ENCODE measurements at places on chromosomes 2 and 18. TPM values are rescaled to one million over a fixed set of nuclear protein-coding genes. Genes with fewer than 3 reads are reported as not detected.

Gene SH3RF3
- 6.6 TPM for total RNA-seq

Gene TIGD1
- total RNA-seq, result 1.7 TPM

Gene TLX2
- not detected for total RNA-seq

Gene MRPL30
- total RNA-seq, result 36.0 TPM

Gene FSHR
- 0.46 TPM for total RNA-seq

Gene EHBP1
- 26.1 TPM for total RNA-seq

Gene TMEM150A
- 9.5 TPM for total RNA-seq

Gene DNMT3A
- 20.2 TPM for total RNA-seq

Gene ATOH8
- 25.8 TPM for total RNA-seq

Gene NEURL3
- not detected for total RNA-seq

DNA sequence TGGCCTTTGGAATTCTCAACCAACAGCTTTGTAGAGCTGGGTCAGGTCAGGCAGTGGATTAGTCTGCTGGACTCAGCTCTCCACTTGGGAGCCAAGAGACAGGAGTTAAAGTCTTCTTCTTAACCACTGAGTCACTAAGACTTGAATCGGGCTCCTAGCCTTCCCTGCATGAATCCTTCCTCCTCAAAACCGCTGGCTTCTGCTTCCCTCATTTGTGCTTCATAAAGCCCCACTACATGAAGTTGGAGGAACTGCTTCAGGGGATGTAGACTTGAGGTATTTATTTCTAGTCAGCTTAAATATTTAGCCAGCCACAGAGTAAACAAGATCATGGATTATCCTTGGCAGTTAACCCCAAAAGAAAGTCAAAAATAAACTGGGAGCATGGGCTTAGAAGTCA lies 536.3 kb upstream of the TNP1 start:
- DNase-seq, result no peak

GRCh38 chr2:152303951-152304350 lies 31.0 kb upstream of the FMNL2 start:
- DNase-seq, result no peak

DNA sequence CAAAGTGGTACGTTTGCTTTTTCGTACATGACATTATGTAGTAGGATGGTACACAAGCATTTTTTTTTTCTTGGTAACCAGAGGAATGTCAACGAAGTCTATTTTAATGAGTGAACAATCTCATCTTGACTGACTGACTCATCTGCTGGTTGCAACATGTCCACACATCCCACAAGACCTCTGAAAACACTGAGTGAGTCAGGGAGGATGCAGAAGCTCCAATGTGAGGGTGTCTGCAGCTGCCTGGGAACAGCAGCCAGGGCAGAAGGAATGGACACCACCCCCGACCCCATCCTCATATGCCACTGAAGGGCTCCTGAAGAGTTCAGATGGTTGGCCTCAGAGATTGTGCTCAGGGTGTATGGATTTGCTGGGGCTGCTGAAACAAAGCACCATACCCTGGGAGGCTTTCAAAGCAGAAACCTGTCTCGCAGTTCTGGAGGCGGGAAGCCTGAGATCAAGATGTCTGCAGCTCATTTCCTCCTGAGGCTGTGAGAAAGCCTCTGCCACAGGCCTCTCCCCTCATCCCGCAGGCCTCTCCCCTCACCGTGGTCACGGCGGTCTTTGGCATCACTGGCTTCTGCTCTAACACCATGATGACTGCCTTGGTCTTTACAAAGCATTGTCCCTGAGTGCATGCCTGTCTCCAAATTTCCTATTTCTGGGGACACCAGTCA lies 124.6 kb downstream of the LRATD1 start:
- no peak for DNase-seq

GRCh38 chr2:96320728-96321622 lies 4.1 kb upstream of the ITPRIPL1 start:
- DNase-seq, result peak; percentile 52

- DNase-seq, result peak; percentile 80
Observed at GRCh38 chr2:74481961-74482800, 617 bp downstream of the CCDC142 start.

GRCh38 chr2:11625671-11626070 lies 44.3 kb downstream of the NTSR2 start:
- no peak for DNase-seq

GRCh38 chr2:45883603-45884000 lies 232.1 kb downstream of the PRKCE start:
- no peak for DNase-seq

DNA sequence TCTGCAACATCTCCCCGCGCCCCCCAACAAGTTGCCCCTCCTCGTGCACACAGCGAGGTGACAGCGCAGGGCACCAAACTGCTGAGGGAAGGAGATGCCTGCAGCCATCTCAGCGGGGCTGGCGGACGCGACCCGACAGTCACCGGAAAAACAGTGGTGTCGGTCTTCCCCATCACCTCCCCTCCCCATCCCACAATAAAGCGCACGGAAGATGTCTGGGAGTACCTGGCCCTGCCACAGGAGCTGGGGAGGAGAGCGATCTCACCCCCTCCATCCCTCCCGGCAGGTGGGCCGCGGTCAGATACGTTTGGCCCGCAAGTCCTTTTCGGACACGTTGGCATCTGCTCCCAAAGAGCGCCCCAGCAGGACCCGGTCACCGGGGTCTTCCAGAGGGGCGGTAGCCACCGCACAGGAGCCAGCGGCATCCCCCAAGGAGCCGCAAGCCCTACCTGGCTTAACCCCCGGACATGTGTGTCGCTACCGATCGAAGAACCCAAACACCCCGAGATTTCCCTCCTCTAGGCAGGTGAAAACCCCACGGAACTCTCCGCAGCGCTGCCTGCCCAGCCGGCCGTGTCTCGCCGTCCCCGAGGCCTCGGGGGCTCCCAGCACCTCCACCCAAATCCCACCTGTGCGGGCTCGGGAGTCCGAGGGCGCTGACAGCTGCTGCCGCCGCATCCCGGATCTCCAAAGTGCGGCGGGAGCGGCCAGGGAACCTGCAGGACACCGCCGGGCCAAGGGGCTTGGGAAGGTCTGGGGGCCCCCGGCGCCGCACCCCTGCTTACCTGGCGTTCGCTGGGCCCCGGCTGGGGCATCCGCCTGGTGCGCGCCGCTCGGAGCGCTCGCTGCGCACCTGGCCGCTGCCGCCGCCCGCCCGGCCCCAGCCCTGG lies 657 bp downstream of the ATP8B1 start:
- no peak for DNase-seq

DNA sequence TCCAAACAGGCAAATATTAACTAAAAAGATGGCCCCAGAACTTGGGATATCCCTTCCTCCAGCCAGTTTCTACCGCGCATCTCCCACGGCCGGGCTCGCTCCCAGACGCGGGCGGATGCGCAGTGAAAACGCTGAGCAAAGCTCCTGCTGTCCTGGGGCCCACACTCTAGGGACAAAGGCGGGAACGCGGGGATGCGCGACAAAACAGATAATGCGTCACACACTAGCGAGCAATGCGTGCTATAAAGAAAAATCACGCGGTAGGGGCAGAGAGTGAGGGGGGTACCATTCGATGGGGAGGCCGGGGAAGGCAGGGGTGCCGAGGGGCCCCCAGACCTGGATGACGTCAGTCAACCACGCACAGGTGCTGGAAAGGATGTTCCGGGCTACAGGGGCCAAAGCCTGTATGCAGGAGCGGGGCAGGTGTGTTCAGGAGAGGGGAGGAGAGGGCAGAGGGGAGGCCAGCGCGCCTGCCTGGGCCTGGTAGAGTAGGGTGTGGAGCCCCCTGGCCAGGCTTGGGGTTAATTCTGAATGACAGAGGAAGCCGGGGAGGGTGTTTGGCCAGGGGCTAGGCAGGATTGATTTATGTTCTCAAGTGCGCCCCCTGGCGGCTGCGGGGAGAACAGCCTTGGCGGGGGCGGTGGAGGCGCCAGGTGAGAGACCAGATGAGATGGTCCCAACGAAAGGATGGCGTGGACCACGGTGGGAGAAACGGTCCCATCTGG lies 14.9 kb upstream of the ITM2C start:
- DNase-seq, result peak; percentile 80

DNA sequence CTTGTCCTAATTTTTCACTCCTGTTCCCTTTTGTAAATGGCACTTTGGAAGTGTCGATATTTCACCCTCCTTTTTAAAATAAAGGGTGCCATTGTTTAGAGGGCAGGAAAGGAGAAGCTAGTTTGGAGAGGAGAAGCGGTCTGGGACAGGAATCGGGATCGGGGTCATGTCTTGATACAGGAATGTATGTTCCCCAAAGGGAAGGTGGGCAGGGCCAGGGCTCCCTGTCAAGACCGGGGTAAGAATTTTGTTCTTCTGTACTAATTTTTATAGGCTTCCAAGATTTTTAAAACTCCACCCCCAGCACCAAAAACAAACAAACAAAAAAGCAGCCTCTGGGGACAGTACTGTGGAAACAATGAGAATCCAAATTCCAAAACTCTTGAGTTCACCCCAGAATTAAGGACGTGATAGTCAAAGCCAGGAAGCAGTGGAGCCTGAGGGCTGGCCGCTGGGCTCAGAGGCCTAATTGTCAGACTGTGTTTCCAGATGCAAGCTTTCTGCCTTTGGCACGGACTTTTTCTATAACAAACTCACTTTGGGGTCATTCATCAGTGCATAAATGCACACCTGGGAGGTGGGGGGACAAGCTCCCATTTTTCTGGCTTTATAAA lies 250.4 kb upstream of the SIX2 start:
- no peak for DNase-seq

- no peak for DNase-seq
Observed at GRCh38 chr2:66733364-66733999, 298.6 kb downstream of the MEIS1 start.

DNA sequence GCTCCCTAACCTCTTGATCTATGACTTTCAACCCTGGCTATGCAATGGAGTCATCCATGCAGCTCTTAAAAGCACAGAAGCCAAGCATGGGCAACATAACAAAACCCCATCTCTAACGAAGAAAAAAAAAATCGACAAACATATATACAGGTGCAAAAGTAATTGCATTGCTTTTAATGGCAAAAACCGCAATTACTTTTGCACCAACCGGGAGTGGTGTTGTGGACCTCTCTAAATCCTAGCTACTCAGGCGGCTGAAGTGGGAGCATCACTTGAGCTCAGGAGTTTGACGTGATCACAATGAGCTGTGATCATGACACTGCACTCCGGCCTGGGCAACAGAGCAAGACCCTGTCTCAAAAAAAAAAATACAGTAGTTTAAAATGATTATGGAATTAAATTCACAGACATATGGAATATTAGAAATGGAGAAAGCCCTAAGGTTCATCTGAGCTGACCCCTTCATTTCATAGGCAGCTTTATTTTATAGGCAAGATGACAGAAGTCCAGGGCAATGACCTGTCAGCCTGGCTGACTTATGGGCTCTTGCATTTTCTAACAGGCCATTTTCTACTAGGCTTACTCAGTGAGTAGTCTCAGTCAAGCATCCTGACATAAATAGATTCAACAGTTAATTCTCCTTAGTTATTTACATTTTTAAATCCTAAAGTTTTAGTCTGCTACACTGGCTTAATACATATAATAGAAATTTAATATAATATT lies 183.8 kb downstream of the ANKRD44 start:
- DNase-seq, result no peak

GRCh38 chr18:55144193-55144930 lies 185.1 kb upstream of the CCDC68 start:
- DNase-seq, result no peak

DNA sequence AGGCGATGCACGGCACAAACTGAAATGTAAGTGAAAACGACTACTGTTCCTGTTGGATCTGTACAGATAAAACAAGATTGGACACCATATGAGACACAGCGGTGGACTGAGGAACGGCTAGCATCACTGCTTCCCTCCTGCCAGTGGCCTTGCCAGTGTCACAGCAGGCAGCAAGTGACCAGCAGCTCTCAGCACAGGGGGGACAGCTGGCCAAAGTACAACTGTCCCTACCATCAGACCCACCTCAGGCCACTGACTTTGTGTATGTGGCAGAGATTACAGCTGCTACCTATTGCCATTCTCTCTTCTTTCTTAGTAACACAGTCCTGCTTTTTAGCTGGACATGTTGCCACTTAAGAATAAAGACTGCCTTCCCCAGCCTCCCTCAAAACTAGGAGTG lies 80.0 kb upstream of the SLC66A3 start:
- no peak for DNase-seq

DNA sequence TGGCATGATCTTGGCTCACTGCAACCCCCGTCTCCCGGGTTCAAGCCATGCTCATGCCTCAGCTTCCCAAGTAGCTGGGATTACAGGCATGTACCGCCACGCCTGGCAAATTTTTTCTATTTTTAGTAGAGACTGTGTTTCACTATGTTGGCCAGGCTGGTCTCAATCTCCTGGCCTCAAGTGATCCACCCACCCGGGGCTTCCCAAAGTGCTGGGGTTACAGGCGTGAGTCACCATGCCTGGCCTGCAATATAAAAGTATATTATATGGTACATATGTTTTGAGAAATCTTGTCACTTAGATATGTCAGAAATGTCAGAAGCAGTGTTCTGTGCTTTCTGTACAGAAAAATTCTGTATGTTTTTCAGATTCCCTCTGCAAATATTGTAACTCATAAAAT lies 19.2 kb upstream of the XPO1 start:
- DNase-seq, result no peak

GRCh38 chr2:112149194-112149593 lies 11.0 kb downstream of the FBLN7 start:
- no peak for DNase-seq

DNA sequence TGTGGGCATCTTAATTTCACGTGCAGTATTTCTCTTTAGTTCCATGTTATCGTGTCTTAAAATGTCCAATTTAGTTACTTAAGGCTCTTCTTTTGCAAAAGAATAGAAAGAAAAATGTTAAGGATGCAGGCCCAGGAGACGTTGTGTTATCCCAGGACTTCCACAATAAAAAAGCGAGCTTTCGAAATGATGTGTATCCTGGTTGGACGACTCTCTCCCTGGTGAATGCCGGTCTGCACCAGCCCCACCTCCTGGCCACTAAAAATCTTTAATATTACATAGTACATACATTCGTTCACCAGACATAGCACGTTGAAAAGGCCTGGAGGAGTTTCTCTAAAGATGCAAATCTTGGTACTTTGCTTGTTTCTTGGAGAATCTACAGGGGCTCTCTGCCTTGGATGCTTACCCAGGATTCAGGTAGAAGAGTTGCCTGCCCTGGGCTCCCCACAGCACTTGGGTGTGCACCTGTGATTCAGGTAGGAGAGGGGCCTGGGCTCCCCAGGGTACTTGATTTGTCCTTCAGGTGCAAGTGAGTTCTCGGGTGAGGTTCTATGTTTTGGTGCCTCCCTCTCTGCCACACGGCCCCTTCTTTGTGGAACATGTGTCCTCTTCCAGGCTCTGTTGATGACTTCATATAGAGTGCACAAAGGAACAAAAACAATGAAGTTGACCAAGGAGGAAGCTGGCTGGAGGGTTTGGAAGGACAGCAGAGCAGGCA lies 26.6 kb downstream of the TWIST2 start:
- DNase-seq, result no peak

DNA sequence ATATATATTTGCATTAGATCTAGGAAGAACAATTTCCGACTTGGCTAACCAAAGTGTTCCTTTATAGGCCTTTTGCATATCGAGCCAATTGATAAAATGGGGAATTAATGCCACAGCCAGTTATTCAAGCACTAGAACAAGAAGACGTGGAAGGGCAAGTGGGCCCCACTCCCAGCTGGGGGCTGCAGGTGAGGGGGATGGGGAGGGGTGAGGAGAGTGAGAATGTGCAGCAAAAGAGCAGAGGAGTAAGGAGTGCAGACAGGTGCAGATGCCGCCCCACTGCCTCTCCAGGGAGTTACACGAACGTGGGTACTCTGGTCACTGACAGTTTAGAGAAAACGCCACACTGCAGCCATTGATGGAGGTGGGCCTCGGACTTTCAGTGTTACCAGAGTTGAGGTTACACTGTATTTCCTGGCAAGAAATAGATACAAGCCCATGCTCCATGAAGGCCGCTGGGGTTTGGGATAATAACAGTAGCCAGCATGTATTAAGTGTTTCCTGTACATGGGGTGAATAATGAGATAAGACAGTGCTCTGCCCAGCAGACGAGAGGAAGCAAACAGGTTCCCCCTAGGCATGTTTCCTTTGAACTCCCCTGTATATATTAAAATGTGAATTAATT lies 40.9 kb downstream of the GORASP2 start:
- DNase-seq, result no peak
